ENCODE measurements at places on chromosomes 1 and 21.

GRCh38 chr1:242448910-242449645, 75.4 kb downstream of the PLD5 start:
- no peak for DNase-seq

GRCh38 chr1:109780982-109781381, 17.3 kb upstream of the EPS8L3 start:
- DNase-seq: no peak

GRCh38 chr21:39675993-39676661, 63.4 kb downstream of the B3GALT5 start:
- DNase-seq: no peak

GRCh38 chr1:168719306-168720111, 9.5 kb downstream of the DPT start:
- no peak for DNase-seq

DNA sequence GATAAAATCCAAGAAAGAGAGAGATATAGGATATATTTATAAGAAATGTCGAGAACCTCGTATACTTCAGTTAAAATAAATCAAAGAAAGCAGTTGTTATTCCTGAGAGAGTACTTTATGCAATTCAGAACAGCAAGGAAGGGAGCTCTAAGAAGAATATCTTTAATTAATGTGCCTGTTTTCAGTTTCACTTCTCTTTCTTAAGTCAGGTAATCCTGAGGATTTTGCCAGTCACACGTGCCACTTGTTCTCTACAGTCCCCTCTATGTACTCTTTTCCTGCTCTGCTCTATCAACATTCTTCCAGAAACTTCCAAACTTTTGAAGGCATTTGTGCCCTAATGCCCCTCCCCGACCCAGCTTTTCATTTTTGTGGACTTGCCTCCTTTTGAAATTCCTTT, 211.9 kb downstream of the AKT3 start:
- no peak for DNase-seq

DNA sequence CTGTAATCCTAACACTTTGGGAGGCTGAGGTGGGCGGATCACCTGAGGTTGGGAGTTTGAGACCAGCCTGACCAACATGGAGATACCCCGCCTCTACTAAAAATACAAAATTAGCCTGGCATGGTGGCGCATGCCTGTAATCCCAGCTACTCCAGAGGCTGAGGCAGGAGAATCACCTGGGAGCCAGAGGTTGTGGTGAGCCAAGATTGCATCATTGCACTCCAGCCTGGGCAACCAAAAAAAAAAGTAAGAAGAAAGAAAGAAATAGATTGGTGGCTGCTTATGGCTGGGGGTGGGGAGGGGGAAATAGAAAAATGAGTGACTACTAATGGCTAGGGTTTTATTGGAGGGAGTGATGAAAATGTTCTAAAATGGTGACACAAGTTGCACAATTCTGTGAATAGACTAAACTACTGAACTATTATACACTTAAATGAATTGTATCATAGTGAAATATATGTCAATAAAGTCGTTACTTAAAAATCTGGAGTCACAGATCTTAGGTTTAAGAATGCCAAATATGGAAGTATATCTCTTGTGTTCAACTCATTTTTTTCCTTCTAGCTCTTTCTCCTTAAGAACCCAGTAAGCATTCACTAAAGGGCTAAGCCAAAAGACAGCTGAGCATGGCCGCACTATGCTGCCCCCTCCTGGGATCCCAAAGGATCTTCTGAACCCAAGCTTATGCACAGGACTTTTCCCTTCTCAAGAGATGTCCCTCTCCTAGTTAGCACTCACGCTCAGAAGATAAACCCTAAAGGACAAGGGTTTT, 3.2 kb upstream of the NPL start:
- peak; percentile 44 for DNase-seq

- no peak for DNase-seq
These were observed 6.5 kb downstream of the AGPAT3 start for GRCh38 chr21:43871487-43871886.

- DNase-seq: no peak
These were observed 22.1 kb upstream of the SMYD3 start for GRCh38 chr1:246528933-246529731.

GRCh38 chr1:45772971-45773370, 22.5 kb upstream of the IPP start:
- DNase-seq: no peak

DNA sequence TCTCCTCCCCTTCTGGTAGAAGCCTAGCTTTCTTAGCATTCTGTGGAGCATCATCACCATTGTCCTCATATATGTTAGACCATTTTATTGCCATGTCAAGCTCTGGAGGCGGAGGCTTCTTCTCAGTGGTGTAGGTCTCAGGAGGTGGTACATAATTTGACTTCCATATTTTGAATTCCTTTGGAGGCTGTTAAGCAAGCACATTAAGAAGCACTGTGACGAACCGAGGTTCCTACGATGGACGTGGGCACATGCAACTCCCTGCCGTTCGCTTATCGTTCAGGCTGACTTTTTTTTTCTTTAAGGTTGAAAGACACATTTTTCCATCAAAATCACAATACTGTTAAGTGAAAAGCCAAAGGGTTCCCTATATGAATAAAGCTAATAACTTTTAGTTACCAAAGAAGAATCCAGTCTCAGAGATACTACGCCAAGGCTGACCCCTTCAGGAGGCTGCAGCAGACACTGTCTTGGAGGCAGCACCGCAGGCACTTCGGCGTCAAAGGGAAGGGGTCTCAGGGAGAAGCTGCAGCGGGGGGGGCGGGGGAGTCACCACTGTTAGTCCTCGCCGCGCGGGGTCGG, 835 bp downstream of the C1orf52 start:
- no peak for DNase-seq

GRCh38 chr1:31957701-31958674, 19.8 kb upstream of the PTP4A2 start:
- DNase-seq: no peak

GRCh38 chr1:202575918-202576653, 134.2 kb downstream of the SYT2 start:
- DNase-seq: no peak

- DNase-seq: no peak
These were observed 18.6 kb upstream of the PDZK1IP1 start for GRCh38 chr1:47208374-47208850.

DNA sequence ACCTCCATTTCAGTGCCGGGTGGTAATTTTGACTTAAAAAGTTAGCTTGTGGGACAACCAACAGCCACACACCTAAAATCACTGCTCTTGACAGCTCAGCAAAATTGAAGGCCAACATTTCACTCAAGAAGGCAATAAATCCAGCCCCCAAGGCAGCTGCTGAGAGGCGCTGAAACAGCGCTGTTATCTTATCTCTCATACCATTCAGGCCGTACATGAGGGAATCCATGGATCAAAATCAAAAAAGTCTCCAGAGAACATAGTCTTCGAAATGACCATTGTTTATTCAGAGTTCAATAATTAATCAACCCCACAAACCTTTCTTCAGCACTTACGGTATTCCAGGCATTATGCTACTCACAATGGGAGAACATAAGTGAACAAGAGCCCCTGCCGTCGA, 38.5 kb downstream of the ZBTB18 start:
- no peak for DNase-seq

DNA sequence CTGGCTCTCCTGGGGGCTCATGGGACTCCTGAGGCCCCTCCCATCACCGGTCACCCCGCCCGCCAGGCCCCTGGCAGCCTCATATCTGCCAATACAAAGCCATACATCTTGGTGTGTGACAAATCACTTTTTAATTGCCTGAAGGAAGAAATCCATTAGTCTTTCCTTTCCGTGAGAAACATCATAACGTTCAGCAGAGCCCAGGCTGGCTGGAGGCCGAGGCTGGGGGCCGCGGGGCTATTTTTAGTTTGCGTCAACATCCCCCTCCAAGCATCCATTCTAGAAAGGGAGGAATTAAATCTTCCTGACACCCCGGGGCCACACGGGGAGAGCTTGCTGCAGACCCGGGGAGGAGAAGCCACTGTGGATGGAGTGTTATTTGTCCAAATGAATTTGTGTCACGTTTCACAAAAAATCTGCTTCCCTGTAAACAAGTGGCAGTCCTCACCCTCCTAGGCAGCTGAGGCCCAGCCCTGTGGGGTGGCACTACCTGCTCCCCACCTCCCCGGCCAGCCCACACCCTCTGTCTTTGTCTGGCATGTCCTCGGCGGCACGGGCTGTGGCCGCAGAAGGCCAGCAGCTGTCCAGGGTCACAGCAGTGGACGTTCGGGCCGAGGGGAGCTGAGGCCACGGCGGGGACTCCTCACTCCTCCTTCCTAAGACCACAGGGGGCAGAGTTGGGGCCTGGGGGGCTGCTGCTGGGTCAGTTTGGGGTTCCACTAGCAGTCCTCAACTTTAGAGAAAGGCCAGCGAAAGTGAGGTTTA, 236.9 kb upstream of the VAMP3 start:
- DNase-seq: no peak

DNA sequence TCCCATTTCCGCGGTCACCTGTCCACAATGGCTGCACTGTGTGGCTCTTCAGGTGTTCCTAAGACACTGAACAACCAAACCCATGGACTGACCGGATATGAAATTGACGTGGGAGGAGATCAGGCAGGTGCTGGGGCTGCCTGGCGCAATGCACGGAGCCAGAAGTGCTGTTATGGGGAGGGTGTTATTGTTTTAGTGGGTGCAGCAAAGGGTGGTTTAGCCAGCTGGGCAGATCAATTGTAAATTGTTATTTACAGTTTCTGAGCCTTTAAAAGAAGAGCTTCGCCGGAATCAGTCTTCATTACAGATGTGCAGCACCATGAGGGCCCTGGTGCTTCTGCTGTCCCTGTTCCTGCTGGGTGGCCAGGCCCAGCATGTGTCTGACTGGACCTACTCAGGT, at the start of gene CA6:
Gene CA6, plus strand, starts transcription at position 301 of the 400 bp plus-strand sequence. Its CDS starts 19 bp downstream, at position 320.
- DNase-seq: no peak

GRCh38 chr1:96366516-96366915, 355.1 kb upstream of the PTBP2 start:
- no peak for DNase-seq

GRCh38 chr1:156009404-156009803, 11.3 kb downstream of the SSR2 start:
- no peak for DNase-seq

GRCh38 chr1:39450956-39451606, 40.4 kb upstream of the BMP8A start:
- DNase-seq: peak; percentile 46

DNA sequence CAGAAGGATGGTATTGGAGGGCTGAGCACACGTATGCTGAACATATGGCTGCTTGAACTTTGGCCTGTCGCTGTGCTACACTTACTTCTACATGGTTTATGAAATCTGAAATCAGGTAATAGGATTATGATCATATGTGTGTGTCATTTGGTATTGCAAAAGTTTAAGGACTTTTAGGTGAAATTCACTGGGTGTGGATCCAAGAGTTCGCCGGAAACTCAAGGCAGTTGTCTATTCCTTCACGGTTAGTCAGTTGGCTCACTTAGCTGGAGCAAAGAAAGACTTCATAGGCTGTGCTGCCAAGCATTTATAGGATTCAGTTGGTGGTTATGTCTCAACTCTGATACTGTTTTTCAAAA, 927 bp downstream of the UAP1 start:
- DNase-seq: peak; percentile 31

DNA sequence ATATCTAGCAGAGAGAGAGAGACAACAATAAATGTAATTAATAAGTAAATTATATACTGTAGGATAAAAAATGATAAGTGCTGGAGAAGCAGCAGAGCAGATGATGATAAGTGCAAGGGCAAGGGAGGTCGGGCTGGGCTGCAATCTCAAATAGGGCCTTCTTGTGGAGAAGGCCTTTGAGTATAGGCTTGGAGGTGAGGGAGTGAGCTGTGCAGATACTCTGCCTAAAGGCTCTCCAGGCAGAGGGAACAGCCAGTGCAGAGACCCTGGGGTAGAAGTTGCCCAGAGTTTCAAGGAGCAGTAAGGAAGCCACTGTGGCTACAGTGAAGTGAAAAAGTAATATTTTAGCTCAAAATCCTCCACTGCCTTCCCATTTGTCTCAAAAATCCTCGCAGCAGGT, 59.2 kb upstream of the HTR1D start:
- no peak for DNase-seq

GRCh38 chr1:147748676-147749350, 11.6 kb downstream of the GJA5 start:
- DNase-seq: no peak

GRCh38 chr21:32332463-32332951, 33.9 kb downstream of the MRAP start:
- DNase-seq: no peak

GRCh38 chr1:81559662-81560350, 240.9 kb upstream of the ADGRL2 start:
- no peak for DNase-seq

GRCh38 chr1:167668108-167668507, 38.1 kb downstream of the RCSD1 start:
- no peak for DNase-seq

DNA sequence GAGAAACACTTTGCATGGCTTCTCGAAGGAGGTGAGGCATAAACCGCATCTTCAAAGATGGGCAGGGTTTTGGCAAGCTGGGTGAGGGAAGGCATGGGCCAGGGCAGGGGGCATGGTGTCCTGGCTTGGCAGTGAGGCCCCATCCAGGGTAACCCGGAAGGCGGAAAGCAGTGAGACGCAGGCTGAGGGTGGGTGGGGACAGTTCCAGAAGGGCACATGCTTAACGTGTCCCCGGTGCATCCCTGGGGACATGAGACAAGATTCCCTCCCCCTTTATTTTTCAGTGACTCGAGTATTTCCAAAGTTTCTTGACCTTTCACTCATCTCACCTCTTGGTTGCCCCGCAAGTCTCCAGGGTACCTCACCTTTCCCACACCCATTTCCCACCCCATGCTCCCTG, 122.8 kb upstream of the SLC25A33 start:
- no peak for DNase-seq

- no peak for DNase-seq
These were observed 178.7 kb downstream of the MRPL39 start for GRCh38 chr21:25428537-25428936.

- DNase-seq: no peak
These were observed 48.8 kb downstream of the H3-3A start for GRCh38 chr1:226111098-226111882.

- no peak for DNase-seq
These were observed 2.7 kb upstream of the LPGAT1 start for GRCh38 chr1:211833174-211833820.

- no peak for DNase-seq
These were observed 135.9 kb downstream of the TM2D1 start for GRCh38 chr1:61588736-61589672.

- no peak for DNase-seq
These were observed 1.1 kb upstream of the BRDT start for GRCh38 chr1:91948097-91948496.

- no peak for DNase-seq
These were observed 120.0 kb upstream of the RRP15 start for GRCh38 chr1:218164930-218165700.

GRCh38 chr1:218823291-218823900, 350.3 kb upstream of the LYPLAL1 start:
- DNase-seq: peak; percentile 63

GRCh38 chr1:45762291-45762690, 11.8 kb upstream of the IPP start:
- no peak for DNase-seq

- no peak for DNase-seq
These were observed 5.1 kb downstream of the DISC1 start for GRCh38 chr1:231631717-231632116.
